ENCODE measurements at places on chromosomes 6 and 20.

DNA sequence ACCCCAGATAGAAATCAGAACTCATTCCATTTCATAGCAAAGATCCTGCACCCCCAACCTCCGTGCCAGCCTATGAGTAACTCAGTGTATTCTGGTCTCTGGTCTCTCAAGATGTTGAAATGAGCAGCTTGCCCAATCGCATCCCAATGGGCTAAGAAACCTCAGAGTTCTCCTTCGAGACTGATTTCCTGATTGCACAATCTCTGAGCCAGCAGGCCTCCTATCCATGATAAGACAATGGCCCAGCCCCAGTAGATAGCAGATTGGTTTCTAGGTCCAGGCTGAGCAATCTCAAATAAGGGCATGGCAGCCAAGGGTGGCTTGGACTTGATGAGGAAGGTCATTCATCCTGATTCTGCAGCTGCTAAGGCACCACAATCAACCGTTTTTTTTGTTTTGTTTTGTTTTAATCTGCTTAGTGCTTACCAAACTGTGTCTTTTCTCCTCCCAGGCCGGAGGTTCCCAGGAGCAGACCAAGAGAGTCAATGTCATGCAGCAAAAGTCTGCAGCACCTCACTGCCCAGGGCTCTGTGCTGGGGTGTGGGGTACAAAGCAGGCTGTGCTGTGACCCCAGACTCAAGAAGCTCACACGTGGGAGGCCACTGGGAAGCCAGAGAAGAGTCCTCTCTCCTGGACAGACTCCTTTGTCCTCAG lies 125.1 kb upstream of the NXT1 start:
- peaks cover 35% of the 10 kb centered on the region for H3K4me1 ChIP-seq
- peak overlapping the region; percentile 93 for H3K27ac ChIP-seq
- peak; percentile 100 for DNase-seq
- H3K36me3 ChIP-seq = no peaks in the 10 kb centered on the region

GRCh38 chr6:34512738-34513115 lies 43.4 kb downstream of the SPDEF start:
- no peaks in the 10 kb centered on the region for H3K27me3 ChIP-seq
- DNase-seq = no peak
- no peak overlapping the region for H3K4me3 ChIP-seq
- H3K4me1 ChIP-seq = no peaks in the 10 kb centered on the region

DNA sequence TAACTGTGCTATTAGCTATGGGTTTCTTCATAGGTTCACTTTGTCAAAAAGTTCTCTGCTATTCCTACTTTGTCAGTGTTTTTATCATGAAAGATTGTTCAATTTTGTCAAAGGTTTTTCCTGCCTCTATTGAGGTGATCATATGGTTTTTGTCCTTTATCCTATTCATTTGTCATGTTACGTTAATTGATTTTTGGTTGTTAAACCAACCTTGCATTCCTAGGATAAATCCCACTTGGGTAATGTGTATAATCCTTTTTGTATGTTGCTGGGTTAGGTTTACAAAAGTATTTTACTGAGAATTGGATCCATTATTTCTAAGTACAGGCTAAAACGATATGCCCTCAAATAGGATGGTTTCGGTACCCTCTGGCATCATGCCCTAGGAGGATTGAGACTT lies 5.0 kb downstream of the PHACTR2 start:
- no peak for DNase-seq
- H3K36me3 ChIP-seq = no peaks in the 10 kb centered on the region
- H3K27me3 ChIP-seq = no peaks in the 10 kb centered on the region
- H3K4me1 ChIP-seq = peaks cover 17% of the 10 kb centered on the region

GRCh38 chr6:169967687-169968086 lies 216.3 kb downstream of the ERMARD start:
- no peaks in the 10 kb centered on the region for H3K4me1 ChIP-seq
- no peaks in the 10 kb centered on the region for H3K36me3 ChIP-seq
- DNase-seq = no peak
- no peak overlapping the region for H3K27ac ChIP-seq

GRCh38 chr6:107318100-107318736 lies 141.1 kb downstream of the PDSS2 start:
- H3K27ac ChIP-seq = no peak overlapping the region
- peak; percentile 28 for DNase-seq
- no peaks in the 10 kb centered on the region for H3K36me3 ChIP-seq
- H3K27me3 ChIP-seq = no peaks in the 10 kb centered on the region
- H3K4me1 ChIP-seq = no peaks in the 10 kb centered on the region

- H3K4me1 ChIP-seq = peaks cover 11% of the 10 kb centered on the region
- H3K4me3 ChIP-seq = no peak overlapping the region
- H3K36me3 ChIP-seq = no peaks in the 10 kb centered on the region
- no peaks in the 10 kb centered on the region for H3K27me3 ChIP-seq
- H3K27ac ChIP-seq = no peak overlapping the region
- no peak for DNase-seq
Observed at GRCh38 chr20:20677186-20677585, 35.3 kb downstream of the RALGAPA2 start.

GRCh38 chr6:133504761-133505160 lies 263.6 kb downstream of the EYA4 start:
- H3K4me3 ChIP-seq = no peak overlapping the region
- no peak for DNase-seq
- H3K36me3 ChIP-seq = no peaks in the 10 kb centered on the region
- H3K27me3 ChIP-seq = no peaks in the 10 kb centered on the region
- no peaks in the 10 kb centered on the region for H3K4me1 ChIP-seq

DNA sequence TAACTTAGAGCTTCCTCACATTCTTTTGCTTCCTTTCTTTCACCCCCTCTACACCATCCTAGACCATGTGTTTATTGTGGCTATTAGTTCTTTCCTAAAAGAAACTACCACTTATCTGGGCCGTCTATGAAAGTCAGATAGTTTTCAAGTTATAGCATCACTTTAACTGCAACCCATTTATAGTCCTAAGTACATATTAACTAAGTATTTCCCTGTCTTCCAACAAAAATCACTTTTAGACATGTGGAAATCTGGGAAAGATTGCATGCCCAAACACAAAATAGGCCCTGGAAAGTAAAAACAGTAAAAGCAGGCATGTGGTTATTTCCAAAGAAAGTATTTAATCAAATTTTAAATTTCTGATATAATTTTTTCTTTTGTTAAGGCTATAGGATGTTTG lies 5.5 kb downstream of the MYLIP start:
- H3K27ac ChIP-seq = no peak overlapping the region
- H3K36me3 ChIP-seq = peaks cover 7% of the 10 kb centered on the region
- H3K4me1 ChIP-seq = peaks cover 35% of the 10 kb centered on the region
- no peak overlapping the region for H3K4me3 ChIP-seq
- no peak for DNase-seq
- H3K27me3 ChIP-seq = no peaks in the 10 kb centered on the region

GRCh38 chr6:163354761-163355425 lies 59.6 kb upstream of the QKI start:
- no peaks in the 10 kb centered on the region for H3K27me3 ChIP-seq
- H3K27ac ChIP-seq = peak overlapping the region; percentile 97
- peak; percentile 78 for DNase-seq
- H3K4me3 ChIP-seq = peak overlapping the region; percentile 70
- no peaks in the 10 kb centered on the region for H3K36me3 ChIP-seq
- H3K4me1 ChIP-seq = peaks cover 68% of the 10 kb centered on the region

- no peak for DNase-seq
- H3K4me1 ChIP-seq = no peaks in the 10 kb centered on the region
- H3K4me3 ChIP-seq = no peak overlapping the region
- no peaks in the 10 kb centered on the region for H3K27me3 ChIP-seq
- no peaks in the 10 kb centered on the region for H3K36me3 ChIP-seq
Observed at GRCh38 chr6:168490757-168491156, 49.8 kb downstream of the SMOC2 start.

DNA sequence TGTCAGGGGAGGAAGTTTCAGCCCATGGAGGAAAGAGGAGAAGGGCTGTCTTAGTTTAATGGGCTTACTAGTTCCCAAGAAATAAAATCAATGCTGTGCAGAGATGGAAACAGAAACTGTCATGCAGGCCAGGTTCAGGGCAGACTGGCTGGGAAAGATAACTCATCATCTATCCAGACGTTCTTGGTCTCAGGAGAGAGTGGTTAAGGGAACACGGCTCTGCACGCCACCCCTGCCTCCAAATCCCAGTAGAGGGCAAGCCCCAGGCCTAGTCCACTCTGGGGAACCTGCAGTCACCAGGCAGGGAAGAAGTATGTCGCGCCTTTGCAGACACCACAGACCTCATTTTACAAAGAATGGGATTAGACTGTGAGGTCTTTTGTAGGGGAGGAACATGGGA lies 12.5 kb downstream of the ALDH8A1 start:
- DNase-seq = no peak
- no peaks in the 10 kb centered on the region for H3K27me3 ChIP-seq
- no peaks in the 10 kb centered on the region for H3K36me3 ChIP-seq

DNA sequence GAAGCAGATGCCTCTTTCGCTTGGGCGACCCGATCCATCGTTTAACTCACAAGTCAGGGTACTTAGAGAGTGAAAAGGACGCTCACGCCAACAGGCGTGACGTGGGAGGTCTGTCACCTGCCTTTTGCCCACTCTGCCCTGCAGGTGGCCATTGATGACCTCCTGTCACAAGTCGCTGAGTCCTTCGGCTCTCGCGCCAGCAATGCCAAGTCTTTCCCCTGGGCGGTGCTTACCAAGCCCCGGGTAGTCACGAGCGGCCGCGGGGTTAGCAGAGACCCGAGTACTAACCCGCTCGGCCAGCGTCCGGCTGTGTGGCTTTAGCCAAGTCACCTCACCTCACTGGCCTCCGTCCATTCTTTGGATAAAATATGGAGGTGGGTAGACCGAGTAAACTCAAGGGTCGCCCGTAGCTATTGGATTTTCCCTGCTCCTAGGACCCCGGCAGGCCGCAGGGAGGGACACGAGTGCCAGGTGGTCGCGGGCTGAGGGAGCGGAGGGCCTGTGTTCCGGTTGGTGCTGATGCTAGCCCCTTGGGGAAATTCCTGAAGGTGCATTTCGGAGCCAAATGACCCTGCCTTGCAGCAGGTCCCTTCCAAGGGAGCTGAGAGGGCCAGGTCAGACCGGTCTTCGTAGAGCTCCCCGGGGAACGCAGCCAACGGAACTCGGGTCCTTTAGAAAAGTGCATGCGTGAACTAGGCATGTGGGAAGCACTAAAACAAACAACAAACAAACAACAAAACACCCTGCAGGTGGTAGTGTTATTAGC lies 668 bp downstream of the PKIB start:
- peak overlapping the region; percentile 58 for H3K27ac ChIP-seq
- H3K4me1 ChIP-seq = peaks cover 19% of the 10 kb centered on the region
- H3K4me3 ChIP-seq = peak overlapping the region; percentile 82
- peaks cover 30% of the 10 kb centered on the region for H3K27me3 ChIP-seq

DNA sequence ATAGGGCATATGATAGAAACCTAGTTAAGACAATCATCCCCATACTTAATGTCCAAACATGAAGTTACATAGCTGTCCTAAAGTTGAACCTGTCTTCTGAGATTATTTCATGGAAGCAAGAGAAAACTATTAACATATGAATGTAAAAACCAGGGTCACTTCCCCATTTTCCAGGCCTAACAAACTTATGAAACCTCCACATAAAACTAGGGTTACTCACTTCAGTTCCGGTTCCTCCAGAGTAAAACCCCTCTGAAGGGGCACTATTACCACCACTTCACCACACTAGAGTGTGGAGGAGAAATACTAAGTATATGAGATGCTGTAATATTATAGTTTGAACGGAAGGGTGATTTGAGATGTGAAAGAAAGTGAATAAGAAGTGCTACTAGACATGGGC lies 14.9 kb downstream of the PRKN start:
- H3K4me3 ChIP-seq = no peak overlapping the region
- H3K36me3 ChIP-seq = no peaks in the 10 kb centered on the region
- peaks cover 6% of the 10 kb centered on the region for H3K4me1 ChIP-seq
- peak; percentile 51 for DNase-seq

GRCh38 chr6:166954118-166954713 lies 2.1 kb downstream of the RNASET2 start:
- H3K36me3 ChIP-seq = peaks cover 24% of the 10 kb centered on the region
- peaks cover 79% of the 10 kb centered on the region for H3K4me1 ChIP-seq
- peak overlapping the region; percentile 95 for H3K4me3 ChIP-seq
- H3K27me3 ChIP-seq = no peaks in the 10 kb centered on the region
- H3K27ac ChIP-seq = no peak overlapping the region

All from CD14-positive monocyte (primary cell).